Eye (tissue), 1 donor: ENCODE measurements at places on chromosomes 3 and 15.

DNA sequence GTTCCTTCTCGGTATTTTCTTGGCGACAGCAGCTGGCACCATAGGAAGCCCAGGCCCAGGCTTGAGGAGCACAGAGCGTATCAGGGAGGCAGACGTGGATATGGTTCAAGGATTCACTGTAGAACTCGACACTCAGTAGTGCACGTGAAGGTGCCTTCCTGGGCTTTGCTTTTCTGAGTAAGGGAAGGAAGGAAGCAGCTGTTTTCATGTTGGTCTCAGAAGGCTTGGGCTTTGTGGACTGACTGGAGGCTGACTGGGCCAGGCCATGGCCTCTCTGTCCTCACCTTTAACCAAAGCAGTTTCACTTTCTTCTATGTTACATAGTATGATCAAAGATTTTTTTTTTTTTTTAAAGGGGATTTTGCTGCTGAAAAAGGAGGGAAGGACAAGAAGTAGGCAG lies 6.9 kb upstream of the GHRL start:
- DNase-seq: no peak

- DNase-seq: no peak
These were observed 46.9 kb upstream of the GADL1 start for GRCh38 chr3:30941342-30941741.

DNA sequence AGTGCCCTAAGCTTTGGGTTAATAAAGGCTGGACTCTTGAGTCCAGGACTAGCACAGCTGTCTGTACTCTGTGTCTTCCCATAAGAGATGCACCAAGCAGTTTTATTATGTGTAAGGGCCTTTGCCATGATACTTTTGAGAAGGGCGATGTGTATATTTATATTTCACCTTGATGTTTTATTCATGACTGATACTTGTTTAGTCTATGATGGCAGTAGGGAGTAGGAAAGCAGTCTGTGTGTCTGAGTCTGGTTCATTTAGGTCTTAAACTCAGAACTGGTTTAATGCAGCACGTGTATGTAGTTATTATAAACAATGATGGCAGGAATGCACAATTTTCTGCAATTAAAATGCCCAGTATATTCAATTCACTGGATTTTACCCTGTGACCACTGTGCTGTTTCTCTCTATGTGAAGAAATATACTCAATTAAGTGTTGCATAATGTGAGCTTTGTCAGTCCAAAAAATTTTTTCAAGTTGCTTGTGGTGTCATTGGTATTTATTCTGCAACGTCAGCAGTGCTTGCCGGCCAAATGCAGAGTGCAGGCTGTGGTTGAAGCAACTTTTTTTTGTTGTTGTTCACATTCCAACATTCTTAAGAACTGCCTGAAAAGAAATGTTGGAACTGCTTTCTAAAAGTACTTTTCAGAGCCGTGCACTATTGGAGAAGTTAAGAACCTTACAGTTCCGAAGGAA lies 423.7 kb upstream of the SEMA6D start:
- peak; percentile 73 for DNase-seq

- DNase-seq: no peak
These were observed 276.4 kb downstream of the FAM43A start for GRCh38 chr3:194962056-194962455.

DNA sequence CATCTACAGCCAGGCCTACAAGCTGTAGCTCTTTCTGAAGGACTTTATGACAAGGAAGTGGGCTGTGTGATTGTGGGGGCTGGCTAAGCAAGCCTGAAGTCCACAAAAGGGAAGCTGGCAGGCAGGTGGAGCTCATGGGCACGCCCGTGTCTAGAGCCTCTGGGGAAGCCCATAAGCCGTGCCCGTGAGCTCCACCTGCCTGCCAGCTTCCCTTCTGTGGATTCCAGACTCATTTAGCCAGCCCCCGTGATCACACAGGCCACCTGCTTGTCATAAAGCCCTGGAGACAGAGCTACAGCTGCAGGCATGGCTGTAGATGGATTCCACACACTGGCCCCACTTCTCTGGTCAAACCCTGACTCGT lies 15.2 kb downstream of the EFCC1 start:
- no peak for DNase-seq

- DNase-seq: peak; percentile 95
These were observed at the start of the genes GLT8D1 and SPCS1 for GRCh38 chr3:52705688-52706686. TSS of gene GLT8D1 (minus strand) at chr3:52705791. CDS start at chr3:52700460, 5,331 bp downstream. TSS of gene SPCS1 (plus strand) at chr3:52706106. CDS start at chr3:52706247, 141 bp downstream.

DNA sequence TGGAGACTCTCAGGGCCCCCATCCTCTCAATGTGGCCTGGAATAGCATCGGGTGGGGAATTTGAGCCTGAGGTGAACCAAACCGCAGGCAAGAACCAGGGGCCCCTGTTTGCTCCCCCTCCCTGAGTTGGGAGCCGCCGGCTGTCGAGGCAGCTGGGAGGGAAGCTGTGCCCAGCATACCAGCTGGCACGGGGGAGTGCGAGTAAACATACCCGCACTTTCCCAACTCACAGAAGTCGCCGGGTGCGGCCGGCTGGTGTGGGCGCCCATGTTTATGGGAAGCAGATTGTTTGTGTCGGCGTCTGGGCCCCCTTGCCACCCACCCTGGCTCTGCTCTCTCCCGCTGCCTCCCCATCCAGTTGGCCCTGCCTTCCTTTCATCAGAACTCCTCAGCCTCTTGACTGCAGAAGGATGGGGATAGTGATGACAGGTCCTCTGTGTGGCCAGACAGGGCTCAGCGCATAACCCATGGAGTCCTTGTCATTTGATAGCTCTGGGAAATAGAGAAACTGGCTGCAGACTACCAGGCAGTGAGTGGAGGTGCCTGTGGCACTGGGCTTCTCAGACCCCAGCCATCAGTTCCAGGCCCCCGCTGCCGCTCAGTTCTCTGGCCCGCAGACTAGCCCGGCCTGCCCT lies 60.4 kb downstream of the CACNA2D2 start:
- DNase-seq: no peak

GRCh38 chr15:85485956-85486567 lies 105.7 kb downstream of the AKAP13 start:
- peak; percentile 87 for DNase-seq

- no peak for DNase-seq
These were observed 483.2 kb upstream of the TBL1XR1 start for GRCh38 chr3:177680472-177680821.

DNA sequence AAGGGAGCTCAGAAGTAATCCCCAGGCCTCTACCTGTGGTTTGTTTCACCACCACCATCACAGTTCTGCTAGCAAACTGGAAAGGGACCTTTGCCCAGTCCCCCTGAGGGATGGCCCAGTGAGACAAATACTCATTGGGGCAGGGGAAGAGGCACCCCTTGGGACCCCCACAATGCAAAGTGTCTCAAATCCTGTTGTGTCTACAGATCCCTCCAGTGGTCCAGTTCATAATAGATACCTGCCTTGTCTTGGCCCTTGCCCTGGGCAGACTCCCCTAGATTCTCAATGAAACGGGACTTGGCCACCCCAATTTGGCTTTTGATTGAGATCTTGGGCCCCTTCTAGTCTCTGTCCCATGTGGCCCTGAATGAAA lies 43.8 kb upstream of the RAB6B start:
- DNase-seq: no peak

DNA sequence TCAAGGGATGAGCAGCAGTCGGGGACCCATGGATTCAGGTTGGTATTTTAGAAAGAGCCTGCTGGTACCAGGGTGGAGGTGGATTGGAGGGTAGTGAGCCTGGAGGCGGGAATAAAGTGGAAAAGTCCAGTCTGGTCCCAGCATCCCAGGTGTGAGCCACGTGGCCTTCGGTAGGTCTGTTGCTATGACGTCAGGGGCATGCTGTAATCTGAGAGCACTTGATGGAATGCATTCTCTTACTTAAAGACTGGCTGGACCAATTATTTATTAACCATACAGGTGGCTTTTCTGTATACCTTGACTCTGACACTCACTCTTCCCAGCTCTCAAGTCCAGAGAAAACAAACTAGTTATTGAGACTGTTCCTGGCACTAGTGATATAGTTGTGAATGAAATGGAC lies 389.9 kb upstream of the RGMA start:
- no peak for DNase-seq

GRCh38 chr15:82942691-82943090 lies 9.8 kb downstream of the HOMER2 start:
- DNase-seq: no peak

GRCh38 chr15:26866298-26867199 lies at the start of gene GABRA5:
TSS of gene GABRA5 (plus strand) at chr15:26867062. CDS start at chr15:26869249, 2,187 bp downstream.
- peak; percentile 84 for DNase-seq

- peak; percentile 25 for DNase-seq
These were observed 175.1 kb downstream of the MFSD1 start for GRCh38 chr3:158976966-158977365.

- peak; percentile 21 for DNase-seq
These were observed 5.6 kb downstream of the ITPKA start for GRCh38 chr15:41499109-41499851.

GRCh38 chr3:42503957-42504333 lies 1.5 kb downstream of the VIPR1 start:
- DNase-seq: no peak

DNA sequence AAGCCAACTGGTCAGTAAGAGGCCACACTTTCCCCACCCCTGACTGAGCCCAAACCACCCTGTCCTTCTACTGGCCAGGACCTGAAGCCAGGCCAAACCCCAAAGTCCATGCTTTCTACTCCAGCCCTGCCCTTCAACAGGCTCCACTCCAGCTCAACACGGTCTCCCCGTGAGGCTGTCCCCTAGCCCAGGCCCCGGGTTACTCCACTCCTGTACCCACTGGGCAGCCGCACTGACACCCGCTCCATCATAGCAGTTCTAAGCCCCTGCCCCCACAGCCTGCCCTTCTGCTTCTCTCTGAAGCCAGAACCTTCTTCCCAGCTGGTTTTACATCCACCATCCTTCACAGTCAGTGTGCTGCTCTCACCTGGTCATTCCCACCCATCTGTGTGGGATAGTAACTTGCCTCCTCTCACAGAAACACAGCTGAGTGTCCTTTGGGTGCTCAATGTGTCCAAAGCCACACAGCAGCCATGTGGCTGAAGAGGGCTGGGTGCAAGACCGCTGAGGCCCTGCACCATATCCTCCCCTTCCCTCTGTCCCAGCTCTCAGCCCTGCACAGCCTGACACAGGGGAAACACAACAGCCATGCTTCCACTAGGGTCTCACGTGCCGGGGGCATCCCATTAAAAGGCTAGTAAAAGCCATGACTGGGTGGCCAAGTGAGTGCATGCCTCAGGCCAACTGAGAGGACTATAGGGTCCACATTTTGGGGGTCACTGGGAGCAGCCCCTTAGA lies 38.1 kb downstream of the TLE3 start:
- DNase-seq: no peak

DNA sequence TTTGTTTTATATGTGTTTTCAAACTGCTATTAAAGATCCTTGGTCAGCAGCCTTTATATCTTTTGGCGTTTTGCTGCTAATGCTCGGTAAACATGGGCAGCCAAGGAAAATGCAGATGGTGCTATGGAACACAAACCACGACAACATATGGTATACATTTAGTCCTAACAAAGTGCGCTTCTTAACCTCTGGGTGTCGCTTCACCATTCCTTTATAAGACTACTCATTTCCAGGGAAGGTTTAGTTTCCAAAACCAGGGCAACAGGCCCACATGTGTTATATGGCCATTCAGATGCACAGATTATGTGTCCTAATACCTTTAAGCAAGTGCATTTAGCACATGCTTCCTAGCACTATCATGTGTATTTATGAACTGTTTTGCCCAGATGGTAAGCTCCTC lies 14.7 kb downstream of the SHOX2 start:
- DNase-seq: peak; percentile 14

DNA sequence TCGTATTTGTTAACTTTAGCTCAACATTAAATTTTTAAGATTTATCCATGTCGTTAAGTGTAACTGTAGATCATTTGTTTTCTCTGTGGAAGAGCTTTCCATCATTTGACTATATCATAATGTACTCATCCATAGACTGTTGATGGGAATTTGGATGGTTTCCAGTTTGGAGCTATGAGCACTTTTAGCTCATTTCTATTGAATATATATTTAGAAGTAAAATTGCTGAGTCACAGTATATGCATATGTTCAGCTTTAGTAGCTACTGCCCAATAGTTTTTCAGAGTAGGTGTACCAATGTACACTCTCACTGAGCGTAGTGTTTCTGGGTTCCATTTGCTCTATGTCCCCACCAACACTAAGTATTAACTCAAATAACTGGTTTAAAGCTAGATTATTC lies 263.0 kb downstream of the ULK4 start:
- no peak for DNase-seq

- DNase-seq: no peak
These were observed 149.7 kb upstream of the LRRFIP2 start for GRCh38 chr3:37324131-37324530.

GRCh38 chr15:29570948-29571791 lies 251.1 kb downstream of the TJP1 start:
- DNase-seq: peak; percentile 86

DNA sequence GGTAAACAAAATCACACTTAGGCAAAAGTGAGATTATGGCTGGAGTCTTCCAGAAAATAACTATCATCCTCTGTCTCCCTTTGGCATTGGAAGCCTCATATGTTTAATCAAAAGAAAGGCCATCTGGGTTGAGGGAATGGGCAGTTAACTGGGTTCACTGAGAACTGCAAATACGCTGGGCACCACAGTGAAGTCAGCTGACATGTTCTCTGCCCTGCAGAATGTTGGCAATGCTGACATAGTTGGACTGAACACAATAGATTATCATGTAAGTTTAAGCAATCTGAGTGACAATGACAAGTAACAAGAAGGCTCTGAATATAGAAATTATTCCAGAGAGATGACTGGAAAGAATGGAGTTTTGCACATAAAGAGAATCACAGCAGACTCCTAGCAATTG lies 43.8 kb upstream of the SLC25A26 start:
- no peak for DNase-seq

GRCh38 chr3:157573780-157574378 lies 70.7 kb upstream of the VEPH1 start:
- no peak for DNase-seq

GRCh38 chr3:113263778-113264177 lies 52.4 kb downstream of the BOC start:
- DNase-seq: no peak

- no peak for DNase-seq
These were observed 13.5 kb upstream of the TSC22D2 start for GRCh38 chr3:150394606-150395005.

DNA sequence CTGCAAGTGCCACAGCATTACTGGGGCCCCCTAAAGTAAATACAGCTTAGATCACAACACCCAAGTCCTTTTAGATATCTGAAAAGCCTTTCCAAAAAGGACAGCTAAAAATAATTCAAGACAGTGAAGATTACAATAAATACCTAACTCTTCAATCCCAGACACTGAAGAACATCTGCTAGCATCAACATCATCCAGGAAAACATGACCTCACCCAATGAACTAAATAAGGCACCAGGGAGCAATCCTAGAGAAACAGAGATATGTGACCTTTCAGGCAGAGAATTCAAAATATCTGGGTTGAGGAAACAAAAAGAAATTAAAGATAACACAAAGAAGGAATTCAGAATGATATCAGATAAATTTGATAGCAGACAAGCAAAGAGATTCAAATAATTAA lies 71.7 kb upstream of the TTC14 start:
- no peak for DNase-seq
